ENCODE measurements at places on chromosomes 2 and 18. TPM values are rescaled to one million over a fixed set of nuclear protein-coding genes. Genes with fewer than 3 reads are reported as not detected.

The ST8SIA3 gene
- total RNA-seq = not detected

The CCL20 gene
- total RNA-seq = 0.47 TPM

The LIMS3 gene
- total RNA-seq = 1.9 TPM

The MC5R gene
- not detected for total RNA-seq

The ABCG5 gene
- total RNA-seq = not detected

The TANC1 gene
- total RNA-seq = 17.3 TPM

The TGFA gene
- not detected for total RNA-seq

The CHMP1B gene
- 29.2 TPM for total RNA-seq

The PID1 gene
- total RNA-seq = 8.4 TPM

All from pericardium fibroblast (primary cell).